ENCODE measurements at places on chromosomes 13 and 19.
A peak's percentile ranks its signal among the peaks of the same experiment; 100 is the strongest.

- no peak for DNase-seq
Measured at GRCh38 chr19:29787281-29787680, 24.5 kb upstream of the CCNE1 start.

GRCh38 chr13:104015646-104016396 lies 949.6 kb upstream of the SLC10A2 start:
- no peak for DNase-seq

DNA sequence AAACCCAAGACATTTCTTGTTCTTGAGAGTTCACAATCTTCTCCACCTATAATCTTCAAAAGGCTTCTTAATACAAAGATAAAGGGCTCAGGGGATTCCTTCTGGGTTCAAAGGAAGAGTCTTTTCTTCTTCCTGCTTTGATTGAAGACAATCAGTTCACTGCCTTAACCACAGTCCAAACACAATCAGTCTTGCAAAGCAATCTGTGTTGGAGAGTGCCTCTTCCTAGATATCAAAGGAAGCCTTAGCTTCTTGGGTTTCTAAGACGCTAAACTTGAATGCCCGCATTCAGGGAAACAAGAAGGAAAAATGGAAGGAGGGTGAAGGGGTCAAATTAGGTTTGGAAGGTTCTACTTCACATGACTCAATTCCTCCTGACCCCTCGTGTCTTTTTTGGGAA lies 27.2 kb downstream of the RANBP3 start:
- DNase-seq = no peak

DNA sequence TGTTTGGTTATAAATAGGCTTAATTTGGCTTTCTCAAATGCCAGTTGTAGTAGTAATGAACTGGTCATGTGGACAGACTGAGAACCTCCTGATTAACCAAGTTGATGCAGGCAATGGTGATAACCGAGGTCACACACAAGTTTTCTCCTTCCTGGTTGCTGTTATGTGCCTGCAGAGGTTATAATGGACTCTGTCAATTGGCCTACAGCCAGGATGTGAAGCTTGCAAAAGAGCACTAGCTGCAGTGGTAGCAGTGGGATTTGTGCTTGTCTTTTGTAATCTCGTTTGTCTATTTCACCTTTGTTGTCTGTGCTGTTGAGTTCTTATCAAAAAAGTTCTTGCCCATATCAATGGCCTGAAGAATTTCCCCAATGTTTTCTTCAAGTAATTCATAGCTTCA lies 20.6 kb downstream of the OR10H3 start:
- DNase-seq = no peak

GRCh38 chr13:32426191-32426989 lies 1.5 kb downstream of the N4BP2L1 start:
- peak; percentile 41 for DNase-seq

- no peak for DNase-seq
Measured at GRCh38 chr13:50123002-50123401, 107.8 kb downstream of the KCNRG start.

- peak; percentile 71 for DNase-seq
Measured at GRCh38 chr19:18932216-18932841, 8.7 kb downstream of the HOMER3 start.

DNA sequence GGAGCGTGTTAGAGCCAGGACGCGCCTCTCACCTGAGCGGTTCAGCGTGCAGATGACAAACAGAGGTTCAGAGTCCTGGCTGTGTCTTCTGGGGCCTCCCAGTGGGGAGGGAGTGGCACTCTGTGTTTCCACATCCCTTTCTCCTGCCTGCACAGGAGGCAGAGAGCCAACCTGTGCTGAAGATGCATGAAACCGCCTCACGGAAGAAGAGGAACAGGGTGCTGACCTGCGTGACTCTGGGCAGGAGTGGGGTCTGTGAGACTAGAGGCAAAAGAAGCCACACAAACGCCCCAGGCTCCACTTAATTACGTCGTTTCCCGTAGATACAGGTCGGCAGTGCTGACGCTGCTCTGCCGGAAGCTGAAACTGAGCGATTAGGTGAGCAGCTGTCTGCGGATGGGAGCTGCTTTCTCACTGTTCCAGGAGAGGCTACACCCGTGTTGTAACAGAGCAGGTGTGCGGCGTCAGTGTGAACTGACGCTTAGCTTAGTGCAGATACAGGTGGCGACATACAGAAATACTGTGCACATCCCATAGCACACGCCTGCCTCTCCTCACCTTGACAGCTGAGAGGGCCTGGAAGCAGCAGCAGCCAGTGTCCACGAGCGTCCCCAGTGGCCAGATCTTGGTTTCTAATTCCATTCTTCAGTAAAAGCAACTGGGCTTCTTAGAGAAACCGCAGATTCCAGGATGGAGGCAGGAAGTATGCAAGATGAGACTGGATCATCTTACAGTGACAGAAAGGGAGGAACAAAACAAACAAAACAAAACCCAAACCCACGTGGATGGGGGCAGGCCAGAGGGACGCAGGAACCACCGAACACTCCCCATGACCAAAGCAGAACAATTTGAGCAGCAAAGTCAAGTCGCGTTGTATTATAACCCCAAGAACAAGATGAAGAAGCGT lies 37.7 kb upstream of the MCF2L start:
- DNase-seq = peak; percentile 96

DNA sequence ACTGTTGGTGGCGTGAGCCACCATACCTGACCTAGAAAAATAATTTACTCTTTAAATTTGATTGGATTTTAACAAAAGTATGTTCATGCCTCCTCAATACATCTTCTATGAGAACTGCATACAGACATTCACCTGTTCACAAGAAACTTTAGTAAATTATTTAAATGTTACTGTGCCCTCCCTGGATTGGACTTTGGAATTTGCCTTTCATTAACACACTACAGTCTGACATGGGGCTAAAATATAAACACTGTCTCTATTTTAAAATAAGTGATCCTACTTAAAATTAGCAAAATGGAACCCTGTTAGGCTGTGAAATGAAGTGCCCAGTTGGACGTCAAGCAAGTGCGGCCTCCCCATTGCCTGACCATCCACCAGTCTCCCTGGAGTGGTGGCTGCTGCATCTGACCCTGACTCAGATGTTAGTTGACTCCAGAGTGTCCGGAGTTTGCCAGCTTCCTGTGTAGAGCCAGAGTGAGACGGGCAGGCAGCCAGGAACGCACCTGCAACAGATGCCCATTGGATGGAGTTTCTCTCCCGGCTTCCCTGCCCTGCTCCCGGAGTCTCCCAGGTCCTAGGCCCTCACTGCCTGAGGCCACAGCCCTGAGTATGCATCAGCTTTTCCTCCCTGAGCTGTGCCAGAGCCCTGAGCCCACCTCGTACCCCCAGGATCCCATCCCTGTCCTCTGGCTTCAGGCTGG lies 45.9 kb upstream of the ATP11A start:
- DNase-seq = no peak

DNA sequence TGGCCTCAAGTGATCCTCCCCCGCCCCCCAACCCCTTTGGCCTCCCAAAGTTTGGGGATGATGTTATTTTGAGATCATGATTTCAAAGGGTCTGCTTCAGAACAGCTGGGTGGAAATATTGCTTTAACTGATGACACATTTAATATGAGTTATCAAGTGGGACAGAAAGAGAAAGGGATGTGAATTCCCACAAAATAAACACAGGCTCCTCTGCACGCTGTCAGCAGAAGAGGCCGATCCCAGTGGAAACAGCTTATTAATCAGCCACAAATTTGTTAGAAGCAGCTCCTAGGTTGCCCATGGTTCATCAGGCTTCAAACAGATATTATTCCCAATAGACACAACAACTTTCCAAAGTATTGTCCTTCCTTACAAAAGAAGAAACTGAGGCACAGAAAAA lies 4.7 kb downstream of the DCLK1 start:
- DNase-seq = no peak

- DNase-seq = no peak
Measured at GRCh38 chr13:40429706-40430545, 236.5 kb downstream of the FOXO1 start.

GRCh38 chr19:40716031-40716481 lies 630 bp downstream of the COQ8B start:
- peak; percentile 72 for DNase-seq

- no peak for DNase-seq
Measured at GRCh38 chr13:20778311-20778710, 4.5 kb upstream of the EEF1AKMT1 start.

DNA sequence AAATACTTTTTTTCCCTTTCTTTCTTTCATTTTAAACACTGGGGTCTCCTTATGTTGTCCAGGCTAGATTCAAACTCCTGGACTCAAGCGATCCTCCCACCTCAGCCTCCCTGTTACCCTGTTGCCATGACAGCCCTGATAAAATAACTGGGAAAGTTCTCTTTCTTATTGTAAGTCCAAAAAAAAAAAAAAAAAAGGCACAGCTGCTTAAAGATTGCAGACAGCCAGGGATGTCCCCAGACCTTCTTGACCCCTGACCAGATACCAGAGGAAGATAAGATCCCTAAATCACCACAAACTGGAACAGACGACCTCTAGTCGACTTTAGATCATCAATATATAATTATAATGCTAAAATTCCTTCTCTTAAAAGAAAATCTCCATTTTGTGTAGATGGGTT lies 1.1 kb upstream of the MVB12A start:
- no peak for DNase-seq

DNA sequence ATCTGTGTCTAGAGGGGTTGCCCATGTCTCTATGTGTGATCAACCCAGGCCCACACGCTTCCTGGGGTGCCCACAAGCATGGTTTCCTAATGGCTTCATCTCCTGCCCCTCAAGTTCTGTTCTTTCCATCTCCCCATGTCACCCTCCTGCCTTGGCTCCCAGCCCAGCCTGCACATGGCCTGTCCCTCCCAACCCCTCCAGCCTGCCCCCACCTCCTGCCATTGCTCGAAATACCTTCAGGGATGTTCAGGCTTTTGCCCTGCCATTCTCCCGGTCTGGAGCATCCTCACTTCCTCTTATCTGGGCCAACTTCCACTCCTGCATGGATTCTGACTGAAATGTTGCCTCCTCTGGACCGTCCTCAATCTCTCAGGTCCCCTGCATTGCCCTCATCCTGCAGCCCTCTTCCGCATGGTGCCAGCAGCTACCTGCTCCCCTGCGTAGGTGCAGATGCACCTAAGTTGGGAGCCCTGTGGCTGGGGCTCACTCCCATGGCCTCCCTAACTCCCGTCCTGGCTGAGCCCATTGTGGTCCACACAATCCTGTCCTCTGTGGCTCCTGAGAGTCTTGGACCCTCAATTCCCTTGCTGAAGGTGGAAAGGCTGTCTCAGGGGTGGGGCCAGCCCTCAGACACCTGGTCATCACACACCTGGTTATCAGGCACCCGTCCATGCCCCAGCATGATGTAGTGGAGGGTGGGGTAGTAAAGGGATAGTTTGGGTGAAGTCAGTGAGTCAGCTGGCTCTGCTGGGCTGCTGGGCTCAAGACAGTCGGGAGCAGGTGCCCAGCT lies 152.1 kb downstream of the URI1 start:
- no peak for DNase-seq

- DNase-seq = peak; percentile 89
Measured at GRCh38 chr19:5128251-5128935, 159.5 kb downstream of the KDM4B start.

DNA sequence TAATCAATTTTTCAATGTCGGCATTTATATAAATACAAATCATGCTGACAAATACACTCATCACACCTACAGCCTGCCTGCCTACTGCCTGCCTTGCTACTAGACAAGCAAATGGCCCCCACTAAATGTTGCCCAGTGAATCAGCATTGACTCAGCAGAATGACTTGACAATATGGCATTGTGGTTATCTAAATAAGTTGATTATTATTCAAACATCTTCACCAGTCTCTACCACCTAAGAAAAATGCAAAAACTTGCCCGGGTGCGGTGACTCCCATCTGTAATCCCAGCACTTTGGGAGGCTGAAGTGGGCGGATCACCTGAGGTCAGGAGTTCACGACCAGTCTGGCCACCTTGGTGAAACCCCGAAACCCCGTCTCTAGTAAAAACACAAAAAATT lies 296.1 kb downstream of the PCDH9 start:
- DNase-seq = peak; percentile 1

DNA sequence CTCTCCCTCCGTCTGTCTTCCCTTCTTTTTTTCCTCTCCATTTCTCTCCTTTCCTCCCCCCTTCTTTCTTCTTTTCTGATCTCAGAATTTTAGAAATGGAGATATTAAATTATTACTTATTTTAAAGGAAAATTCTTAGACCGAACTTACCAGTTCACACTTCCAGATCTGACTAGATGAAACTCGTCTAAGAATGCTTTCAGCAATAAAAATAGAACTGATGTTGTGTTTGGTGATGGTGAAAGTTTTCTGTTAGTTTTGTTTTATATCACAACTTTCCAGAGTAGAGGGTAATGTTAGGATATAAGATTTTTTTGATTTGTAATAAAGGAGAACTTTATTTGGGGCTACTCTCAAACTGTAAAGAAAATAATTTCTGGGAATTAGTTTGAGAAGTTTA lies 29.9 kb downstream of the UCHL3 start:
- DNase-seq = no peak

- peak; percentile 61 for DNase-seq
Measured at GRCh38 chr13:31174018-31174417, 12.3 kb upstream of the HSPH1 start.

GRCh38 chr19:37304190-37304883 lies 66.6 kb upstream of the ZNF527 start:
- DNase-seq = no peak

GRCh38 chr13:67299072-67299635 lies 69.0 kb upstream of the PCDH9 start:
- DNase-seq = peak; percentile 3
